ENCODE measurements at places on chromosomes 5 and 9.

DNA sequence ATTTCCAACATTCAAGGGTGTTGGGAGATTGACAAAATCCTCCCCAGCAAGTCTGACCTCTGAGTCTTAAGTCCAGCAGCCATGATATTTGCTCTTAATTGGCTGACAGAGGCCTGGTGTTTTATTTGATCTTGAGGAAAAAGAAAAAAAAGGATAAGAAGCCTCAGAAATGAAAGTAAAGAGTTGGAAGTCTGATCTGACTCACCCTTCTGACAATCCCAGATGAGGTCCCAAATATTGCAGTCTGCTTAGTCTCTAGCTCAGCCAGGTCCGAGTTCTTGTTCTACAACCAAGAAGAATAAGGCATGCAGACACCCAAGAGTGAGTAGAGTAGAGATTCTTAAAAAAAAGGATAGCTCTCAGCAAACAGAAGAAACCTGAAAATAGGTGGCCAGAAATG is 632.5 kb upstream of the ST8SIA4 start:
- DNase-seq, result no peak

DNA sequence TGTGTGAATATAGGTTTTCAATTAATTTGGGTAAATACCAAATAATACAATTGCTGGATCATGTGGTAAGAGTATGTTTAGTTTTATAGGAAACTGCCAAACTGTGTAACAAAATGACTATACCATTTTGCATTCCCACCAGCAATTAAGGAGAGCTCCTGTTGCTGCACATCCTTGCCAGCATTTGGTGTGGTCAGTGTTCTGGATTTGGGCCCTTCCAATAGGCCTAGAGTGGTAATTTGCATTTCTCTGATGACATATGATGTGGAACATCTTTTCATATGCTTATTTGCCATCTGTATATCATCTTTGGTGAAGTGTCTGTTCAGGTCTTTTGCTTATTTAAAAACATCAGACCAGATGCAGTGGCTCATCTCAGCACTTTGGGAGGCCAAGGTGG is 11.6 kb upstream of the RFK start:
- no peak for DNase-seq

DNA sequence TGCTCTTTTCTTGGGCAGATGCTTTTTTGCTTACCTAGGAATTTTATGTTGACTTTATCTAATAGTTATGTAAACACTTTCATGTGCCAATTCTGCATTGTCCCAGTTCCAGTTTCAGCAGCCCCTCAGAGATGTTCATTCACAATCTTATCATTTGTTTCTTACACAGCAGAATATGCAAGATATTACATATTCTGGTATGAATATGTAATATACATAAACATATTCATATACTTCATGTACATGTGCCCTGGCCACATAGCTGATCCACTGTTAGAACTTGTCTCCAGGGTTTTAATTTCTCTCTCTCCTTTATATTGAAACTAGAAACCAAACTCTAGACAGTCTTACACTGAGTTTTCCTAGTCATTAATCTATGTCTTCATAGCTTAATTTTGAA is 90.2 kb upstream of the PARP8 start:
- DNase-seq, result no peak

GRCh38 chr9:126842220-126842842 is 18.1 kb upstream of the ZBTB34 start:
- no peak for DNase-seq

DNA sequence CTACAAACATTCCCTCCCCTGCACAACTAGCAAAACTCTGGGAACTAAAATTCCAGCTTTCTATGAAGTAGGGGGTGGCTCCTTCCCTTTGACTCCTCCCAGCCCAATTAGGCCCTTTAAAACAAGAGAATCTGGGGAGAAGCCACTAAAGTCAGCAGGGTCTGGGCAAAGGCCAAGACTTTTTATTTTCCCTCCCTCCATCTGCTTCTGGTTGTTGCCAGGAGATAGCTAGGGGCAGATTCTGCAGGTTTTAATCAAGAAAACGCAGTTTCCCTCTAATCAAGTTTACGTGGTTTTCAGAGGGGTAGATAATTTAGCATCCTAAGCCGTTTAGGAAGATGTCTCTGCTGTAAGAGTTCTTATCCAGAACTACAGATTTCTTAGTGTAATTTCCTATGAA is 114.5 kb upstream of the CDH6 start:
- no peak for DNase-seq

DNA sequence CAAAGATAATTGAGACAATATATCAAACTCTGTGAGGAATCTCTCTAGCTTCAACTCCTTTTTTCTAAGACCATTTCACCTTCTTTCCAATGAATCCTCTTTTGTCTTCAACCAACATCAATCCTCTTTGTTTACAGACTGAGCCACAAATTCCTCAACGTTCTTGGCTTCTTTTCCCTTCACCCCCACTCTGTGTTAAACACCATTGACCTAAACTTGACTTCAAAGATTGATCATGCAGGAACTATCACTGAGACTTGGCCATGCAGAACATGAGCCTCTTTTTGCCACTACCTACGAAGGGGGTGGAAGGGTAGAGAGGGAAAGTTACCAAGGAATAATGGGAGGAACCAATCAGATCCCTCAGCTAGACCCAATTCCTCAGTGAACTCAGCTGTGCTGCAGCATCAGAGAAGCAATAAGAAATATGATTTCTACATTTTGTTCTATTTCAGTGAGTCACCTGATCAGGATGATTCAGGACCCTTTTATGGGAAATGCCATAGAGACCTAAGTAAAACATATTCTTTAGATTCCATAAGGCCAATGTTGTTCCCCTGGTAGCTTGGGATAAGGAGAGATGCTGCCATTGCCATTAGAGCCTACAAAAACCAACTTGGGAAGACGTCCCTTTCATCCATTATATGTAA is 187.7 kb upstream of the RGMB start:
- no peak for DNase-seq

DNA sequence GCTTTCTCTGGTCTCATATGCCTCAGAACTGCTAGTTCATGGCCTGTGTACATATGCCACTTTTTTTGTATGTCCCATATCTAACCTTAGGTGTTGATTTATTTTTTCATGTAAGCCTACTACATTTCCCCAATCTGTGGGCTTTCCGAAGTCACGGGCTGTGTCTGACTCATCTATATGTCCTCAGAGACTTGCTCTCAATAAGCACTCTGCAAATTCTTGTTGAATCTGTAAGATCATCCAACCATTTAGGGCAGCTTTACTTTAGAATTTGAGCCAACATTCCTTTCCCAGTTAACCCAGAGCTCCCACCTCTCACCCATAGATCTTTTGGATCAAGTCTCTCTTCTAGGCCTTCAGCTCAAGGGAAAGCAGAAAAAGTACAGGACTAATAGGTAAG is 263.4 kb downstream of the SEC61B start:
- DNase-seq, result no peak

DNA sequence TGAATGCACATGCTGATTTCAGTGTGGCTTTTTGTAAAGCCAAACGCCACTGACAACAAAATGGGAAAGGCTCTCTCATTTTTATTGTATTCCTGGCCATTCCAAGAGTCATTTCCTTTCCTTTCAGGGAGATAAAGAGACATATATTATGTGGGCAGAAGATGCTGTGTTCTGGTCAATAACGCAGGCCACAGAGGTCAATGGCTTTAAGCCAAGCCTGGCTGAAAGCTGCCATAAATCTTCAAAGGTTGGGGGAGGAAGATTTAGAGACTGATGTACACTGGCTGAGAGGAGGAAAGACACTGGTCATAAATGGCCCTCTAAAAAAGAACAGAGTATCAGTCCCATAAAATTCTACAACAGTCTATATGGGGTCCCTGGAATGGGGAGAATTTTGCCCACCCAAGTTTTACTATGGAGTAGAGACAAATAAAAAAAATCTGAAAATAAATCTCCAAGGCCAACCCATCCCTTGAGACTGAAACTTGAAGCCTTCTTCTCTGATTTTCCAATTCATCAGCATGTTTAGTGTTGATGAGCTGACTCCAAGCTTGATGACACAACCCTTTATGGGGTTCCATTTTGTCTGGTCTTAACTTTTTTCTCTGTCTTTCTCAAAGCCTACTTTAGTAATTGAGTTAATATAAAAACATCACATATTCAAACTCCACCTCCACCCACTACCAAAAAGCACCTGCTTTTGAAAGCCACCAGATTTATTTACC is 152.1 kb upstream of the SLC24A2 start:
- DNase-seq, result no peak

- DNase-seq, result no peak
Measured at GRCh38 chr5:95937607-95938152, 24.0 kb downstream of the ELL2 start.

GRCh38 chr9:89887286-89887685 is 282.5 kb downstream of the GADD45G start:
- DNase-seq, result no peak

DNA sequence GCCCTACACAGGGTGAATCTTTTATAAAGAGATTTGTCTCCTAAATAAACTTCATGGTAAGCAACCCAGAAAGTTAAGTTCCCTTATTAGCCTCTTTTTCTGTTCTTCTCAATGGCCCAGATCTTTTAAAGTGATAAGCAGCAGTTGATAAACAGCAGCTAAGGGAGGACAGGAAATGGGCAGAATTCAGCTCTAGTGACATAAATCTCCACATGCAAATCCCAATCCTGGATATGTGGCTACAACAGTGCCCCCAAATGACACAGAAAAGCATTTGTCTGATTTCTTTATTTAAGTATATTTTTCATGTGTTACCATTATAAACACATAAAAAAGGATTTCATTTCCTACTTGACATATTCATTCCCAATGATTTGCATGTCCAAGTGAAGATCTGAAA is 199.0 kb downstream of the DTWD2 start:
- DNase-seq, result no peak

- no peak for DNase-seq
Measured at GRCh38 chr9:128215491-128216409, 12.6 kb downstream of the DNM1 start.

DNA sequence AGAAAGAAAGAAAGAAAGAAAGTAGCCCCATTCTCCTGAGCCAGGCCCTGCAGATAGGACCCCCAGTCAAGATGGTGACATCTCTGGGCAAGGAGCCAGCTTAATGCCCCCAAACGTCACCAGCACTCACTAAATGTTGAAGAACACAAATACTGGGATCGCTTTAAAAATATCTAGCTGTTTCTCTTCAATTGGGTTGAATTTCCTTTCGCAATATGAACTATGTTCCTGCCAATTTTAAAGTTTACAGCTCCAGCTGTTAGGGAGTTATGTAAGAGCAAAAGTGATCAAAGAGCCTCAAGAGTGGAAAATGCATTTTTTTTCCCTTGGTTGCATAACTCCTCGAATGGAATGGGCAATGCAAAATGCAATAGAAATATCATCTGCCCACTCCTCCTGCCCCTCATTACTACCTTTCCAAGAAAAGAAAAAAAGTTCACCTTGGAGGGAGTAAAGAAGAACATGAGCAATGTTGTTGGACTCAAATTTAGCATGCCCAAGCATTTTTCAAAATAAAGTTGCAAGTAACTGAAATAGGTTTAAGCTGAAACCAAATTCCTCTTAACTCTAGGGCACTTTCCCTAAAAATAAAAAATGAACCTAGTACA is 244.2 kb upstream of the PIK3R1 start:
- DNase-seq, result no peak

DNA sequence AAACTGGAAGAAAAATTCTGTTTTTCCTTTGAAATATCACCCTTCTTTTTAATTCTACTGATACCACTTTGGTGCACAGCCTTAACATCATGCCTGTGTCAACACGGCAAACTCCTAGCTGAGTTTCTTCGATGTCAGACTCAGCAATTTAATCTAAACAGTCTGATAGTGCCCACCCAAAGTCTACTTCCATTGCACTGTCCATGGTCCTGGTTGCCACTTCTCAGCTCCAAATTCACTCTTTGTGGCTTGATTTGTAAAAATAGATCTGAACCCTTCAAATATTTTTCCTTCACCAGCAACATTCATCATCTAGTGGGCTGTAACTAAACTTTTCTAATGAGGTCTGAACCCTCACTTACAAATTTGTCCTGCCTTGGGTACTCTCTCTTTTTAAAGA is 107.8 kb downstream of the NUDT12 start:
- DNase-seq, result no peak

GRCh38 chr5:123647066-123647465 is 135.1 kb downstream of the CSNK1G3 start:
- no peak for DNase-seq

DNA sequence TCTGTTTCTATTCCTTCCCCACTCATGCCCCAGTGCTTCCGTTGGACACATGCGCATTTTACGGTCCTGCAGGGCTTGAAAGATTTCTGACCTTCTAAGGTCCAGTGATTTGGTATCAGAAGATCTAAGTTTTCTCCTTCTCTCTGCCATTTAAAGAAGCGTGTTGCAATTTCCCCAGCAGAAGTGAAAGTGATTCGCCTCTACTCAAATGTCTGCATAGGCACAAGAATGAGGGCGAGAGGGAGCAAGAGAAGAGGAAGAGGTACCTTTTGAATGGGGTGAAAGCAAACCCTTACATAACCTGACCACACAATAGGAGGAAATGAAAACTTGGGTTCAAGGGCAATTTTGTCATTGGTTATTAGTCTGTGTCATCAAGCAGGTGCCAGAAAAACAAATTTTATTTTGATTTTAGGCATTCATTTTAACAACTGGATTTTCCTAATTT is 31.7 kb upstream of the NR3C1 start:
- DNase-seq, result no peak

DNA sequence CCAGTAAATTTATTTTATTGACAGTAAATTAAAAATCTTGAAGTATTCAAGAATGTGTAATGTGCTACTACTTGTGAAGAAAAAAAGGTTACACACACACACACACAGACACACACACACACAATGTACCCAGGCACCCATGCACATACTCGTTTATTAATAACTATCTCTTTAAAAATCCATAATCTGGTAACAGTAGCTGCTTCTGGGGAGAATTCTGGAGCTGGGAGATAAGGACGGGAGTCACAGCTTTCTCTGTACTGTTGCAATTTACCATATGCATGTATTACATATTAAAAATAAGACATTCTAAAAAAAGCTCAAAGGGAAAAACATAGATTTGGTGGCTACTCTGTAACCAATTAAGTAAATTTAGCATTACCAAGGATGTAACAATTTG is 7.9 kb upstream of the C1QTNF2 start:
- no peak for DNase-seq

- no peak for DNase-seq
Measured at GRCh38 chr5:141494761-141495452, 6.0 kb downstream of the PCDHGC5 start.
